ENCODE measurements at places on chromosomes 16 and 17. TPM values are rescaled to one million over a fixed set of nuclear protein-coding genes. Genes with fewer than 3 reads are reported as not detected.

The TP53TG3C gene
- 3.5 TPM for total RNA-seq

The OR3A2 gene
- not detected for total RNA-seq

The KRT39 gene
- total RNA-seq, result not detected

The CCL23 gene
- total RNA-seq, result not detected

The RAB26 gene
- 0.11 TPM for total RNA-seq

The ASGR1 gene
- total RNA-seq, result 1.2 TPM

The SEZ6 gene
- not detected for total RNA-seq
